ENCODE measurements at places on chromosomes 6 and 20.

GRCh38 chr6:56744528-56744927 is 101.8 kb upstream of the DST start:
- DNase-seq, result no peak

DNA sequence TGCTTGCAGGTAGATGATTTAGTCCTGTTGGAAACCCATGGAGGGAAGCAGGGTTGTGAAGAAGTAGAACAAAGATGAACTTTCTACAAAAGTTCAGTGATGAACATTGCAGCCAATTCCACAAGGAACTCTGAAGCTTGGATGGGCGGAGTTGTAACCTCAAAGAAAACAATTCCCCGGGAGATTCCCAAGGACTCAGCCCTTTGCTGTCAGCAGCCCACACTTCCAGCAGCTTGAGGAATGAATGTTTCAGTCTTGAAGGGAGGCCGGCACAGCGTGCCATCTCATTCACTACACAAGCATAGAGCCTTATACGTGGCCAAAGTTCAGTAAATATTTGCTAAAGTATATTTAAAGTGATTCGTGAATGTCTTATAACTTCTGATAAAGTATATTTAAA is 269.4 kb downstream of the NKAIN2 start:
- DNase-seq, result peak; percentile 21

GRCh38 chr6:112622036-112622435 is 274.9 kb downstream of the RFPL4B start:
- DNase-seq, result no peak

DNA sequence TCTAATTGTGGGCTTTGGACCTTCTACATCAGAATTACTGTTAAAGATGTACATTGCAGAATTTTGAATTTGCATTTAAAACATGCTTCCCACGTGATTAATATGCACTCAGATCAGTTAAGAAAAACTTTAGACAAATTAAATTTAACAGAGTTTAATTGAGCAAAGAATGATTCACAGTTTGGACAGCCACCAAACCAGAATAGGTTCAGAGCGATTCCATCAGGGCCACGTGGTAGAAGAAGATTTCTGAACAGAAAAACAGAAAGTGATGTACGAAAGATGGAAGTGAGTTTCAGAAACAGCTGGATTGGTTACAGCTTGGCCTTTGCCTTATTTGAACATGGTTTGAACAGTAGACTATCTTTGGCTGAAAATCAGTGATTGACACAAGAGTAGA is 704.2 kb upstream of the MAP3K7 start:
- no peak for DNase-seq

- no peak for DNase-seq
Observed at GRCh38 chr6:56417823-56418222, 170.4 kb upstream of the COL21A1 start.

GRCh38 chr6:3076320-3076719 is 8.0 kb downstream of the RIPK1 start:
- no peak for DNase-seq

DNA sequence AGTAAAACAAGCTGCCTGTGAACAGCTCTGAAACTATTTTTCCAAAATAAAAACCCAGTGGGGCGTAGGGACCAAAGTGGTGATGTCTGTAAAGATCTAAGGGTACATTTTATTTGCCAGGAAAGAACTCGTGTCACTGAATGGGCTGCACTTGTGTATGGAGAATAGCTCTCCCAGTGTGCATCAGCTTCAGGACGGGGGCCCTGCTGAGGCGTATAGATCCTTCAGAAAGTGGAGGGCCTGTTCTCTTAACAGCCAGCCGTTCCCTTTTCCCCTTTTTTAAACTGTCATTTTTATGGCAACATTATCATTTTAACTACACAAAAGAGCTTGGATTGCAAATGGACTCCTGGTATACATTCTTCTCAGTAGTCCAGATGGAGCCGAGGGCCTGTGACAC is 137.3 kb downstream of the TMEM242 start:
- DNase-seq, result no peak

DNA sequence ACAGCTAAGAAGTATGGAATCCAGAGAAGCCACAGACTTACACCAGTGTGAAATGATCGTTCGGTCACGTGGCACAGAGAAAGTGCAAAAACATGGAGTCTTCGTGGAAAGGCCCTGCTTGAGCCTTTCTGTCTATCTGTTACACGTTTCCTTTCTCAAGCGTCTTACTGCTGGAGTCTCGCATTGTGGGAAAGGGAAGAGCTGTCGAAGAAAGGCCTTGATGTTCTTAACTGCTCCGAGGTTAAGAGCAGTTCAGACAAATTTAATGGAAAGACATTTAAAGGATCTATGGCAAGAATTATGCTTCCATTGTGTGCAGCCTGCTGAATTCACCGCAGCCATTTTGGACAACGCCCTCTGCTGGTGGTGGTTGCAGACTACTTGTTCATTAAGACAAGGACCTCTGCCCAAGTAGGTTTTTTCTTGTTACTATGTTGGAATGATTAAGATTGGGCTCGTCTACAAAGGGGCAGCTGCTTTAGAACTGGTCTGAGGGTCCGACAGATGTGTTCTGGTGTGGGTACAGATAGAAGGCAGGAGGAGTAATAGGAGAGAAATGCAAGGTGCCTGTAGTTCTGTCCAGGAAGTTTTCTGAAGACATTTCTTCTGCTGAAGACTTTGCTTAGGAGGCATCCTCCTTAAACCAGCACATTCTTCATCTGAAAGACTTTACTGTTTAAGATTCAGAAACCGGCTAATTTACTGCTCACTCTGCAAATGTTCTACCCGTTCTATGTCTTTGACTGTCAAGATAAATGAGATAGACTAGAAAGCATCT is 24.7 kb upstream of the CCN6 start:
- peak; percentile 75 for DNase-seq

GRCh38 chr6:139762587-139763031 is 388.2 kb upstream of the CITED2 start:
- no peak for DNase-seq

GRCh38 chr6:27091661-27092315 is 155.7 kb upstream of the PRSS16 start:
- peak; percentile 69 for DNase-seq

- DNase-seq, result no peak
Observed at GRCh38 chr6:55777469-55777868, 97.9 kb downstream of the BMP5 start.

- no peak for DNase-seq
Observed at GRCh38 chr6:43074847-43075669, 1.1 kb upstream of the PTK7 start.

All from iPS-NIHi11 (cell line).